ENCODE measurements at places on chromosomes 2 and 18.
A peak's percentile ranks its signal among the peaks of the same experiment; 100 is the strongest.

DNA sequence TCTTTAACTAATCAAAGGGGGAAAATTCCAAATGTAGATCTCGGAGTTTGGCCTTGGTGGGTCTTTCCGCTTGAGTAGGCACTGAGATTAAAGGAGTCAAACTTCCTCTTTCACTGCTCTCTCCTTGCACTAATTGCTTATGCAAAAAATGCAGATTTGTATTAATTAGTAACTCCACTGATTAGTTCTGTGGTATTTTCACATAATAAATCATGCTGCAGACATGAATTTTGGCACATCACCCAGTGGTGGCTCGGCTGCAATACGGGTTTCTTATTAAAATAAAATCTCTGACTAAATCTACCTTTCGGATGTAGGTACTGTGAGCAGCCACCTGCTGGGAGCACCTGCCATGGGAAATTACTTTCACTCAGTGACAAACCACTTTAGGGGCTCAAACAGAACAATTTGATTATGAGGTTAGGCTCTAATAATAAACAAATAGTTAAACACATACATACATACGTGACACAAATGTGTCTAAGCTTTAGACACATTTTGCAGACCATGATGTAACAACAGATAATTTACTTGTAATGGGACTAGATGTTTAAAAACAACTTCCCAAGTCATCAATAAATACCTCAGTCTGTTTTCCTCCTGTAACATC lies 6.4 kb upstream of the NEUROD1 start:
- H3K27me3 ChIP-seq: peaks cover 63% of the 10 kb centered on the region
- H3K27ac ChIP-seq: no peak overlapping the region
- no peak overlapping the region for H3K4me3 ChIP-seq
- peaks cover 18% of the 10 kb centered on the region for H3K4me1 ChIP-seq

GRCh38 chr18:55988537-55988936 lies 400.5 kb upstream of the TCF4 start:
- H3K36me3 ChIP-seq: no peaks in the 10 kb centered on the region
- H3K4me1 ChIP-seq: no peaks in the 10 kb centered on the region
- DNase-seq: no peak
- H3K27ac ChIP-seq: no peak overlapping the region
- no peak overlapping the region for H3K4me3 ChIP-seq

- no peaks in the 10 kb centered on the region for H3K36me3 ChIP-seq
- H3K4me3 ChIP-seq: no peak overlapping the region
- peaks cover 14% of the 10 kb centered on the region for H3K27me3 ChIP-seq
- peaks cover 7% of the 10 kb centered on the region for H3K4me1 ChIP-seq
These were observed 8.6 kb upstream of the SEH1L start for GRCh38 chr18:12939162-12939561.

- peaks cover 36% of the 10 kb centered on the region for H3K36me3 ChIP-seq
- H3K27me3 ChIP-seq: no peaks in the 10 kb centered on the region
- peak overlapping the region; percentile 41 for H3K27ac ChIP-seq
- no peak overlapping the region for H3K4me3 ChIP-seq
These were observed 84.0 kb downstream of the MSH2 start for GRCh38 chr2:47486841-47487497.

GRCh38 chr2:208542465-208543041 lies 136.0 kb downstream of the PTH2R start:
- no peak overlapping the region for H3K27ac ChIP-seq
- H3K4me1 ChIP-seq: no peaks in the 10 kb centered on the region
- H3K36me3 ChIP-seq: no peaks in the 10 kb centered on the region

Measured in activated CD8-positive, alpha-beta memory T cell treated with anti-CD3 and anti-CD28 coated beads, Interleukin-2, amount 10 ng/mL, durations not matched to agents 7 days and 5 days (primary cell).